ENCODE measurements at places on chromosomes 13 and 19.

- DNase-seq, result no peak
Measured at GRCh38 chr19:33748231-33748630, 48.4 kb upstream of the KCTD15 start.

GRCh38 chr13:67935626-67936025 lies 705.5 kb upstream of the PCDH9 start:
- DNase-seq, result no peak

DNA sequence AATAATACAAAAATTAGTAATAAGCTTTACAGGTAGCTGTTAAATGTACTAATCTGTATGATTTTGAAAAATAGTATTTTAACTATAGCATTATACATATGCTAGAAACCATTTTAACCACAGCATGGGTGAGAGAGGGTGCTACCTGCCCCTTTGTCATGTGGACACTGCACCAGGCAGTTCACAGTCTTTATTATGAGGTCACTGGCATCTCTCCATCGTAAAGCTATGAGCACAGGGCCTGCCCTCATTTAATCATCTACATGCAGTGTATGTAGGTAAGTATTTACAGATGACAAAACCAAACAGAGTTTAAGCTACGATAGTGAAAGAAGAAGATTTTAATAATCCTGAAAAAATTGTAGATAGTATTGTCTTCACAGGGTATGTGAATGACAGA lies 21.7 kb downstream of the EDNRB start:
- DNase-seq, result no peak

DNA sequence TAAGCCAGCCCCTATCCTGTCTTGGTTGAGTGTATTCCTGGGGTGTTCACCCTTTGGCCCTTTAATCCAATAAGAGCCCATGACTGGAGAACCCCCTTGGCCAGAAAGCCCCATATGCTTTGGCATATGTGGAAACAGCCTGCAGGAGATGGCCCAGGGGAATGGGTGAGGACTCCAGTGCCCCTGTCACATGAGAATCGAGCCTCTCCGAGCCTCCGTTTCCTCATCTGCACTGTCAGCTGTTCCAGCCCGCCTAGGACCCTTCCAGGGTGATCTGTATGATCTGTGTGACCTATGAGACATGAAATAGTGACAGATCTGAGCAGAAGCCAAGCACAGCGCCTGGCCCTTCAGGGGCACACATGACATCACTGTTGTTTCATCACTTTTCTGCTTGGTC lies 300.7 kb downstream of the ZNF536 start:
- DNase-seq, result no peak

DNA sequence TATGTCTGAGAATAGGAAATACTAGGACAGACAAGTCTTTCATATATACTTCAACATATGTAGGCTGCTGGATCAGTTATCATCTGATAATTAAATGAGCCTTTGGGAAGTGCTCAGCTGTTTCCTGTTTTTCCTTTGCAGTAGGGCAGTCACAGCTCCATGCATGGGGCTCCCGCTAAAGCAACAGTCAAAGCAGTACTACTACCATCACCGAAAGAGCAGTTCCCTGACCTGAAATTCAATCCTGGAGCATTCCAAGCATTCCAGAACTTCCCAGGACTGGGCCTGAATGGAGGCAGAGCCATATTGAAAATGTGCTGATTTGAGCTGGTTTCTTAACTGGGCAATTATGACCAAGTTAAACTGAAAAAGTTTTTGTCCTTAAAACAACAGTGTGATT lies 20.5 kb downstream of the MICU2 start:
- DNase-seq, result no peak

- DNase-seq, result peak; percentile 9
Measured at GRCh38 chr19:52590728-52591127, 20.6 kb downstream of the ZNF701 start.

GRCh38 chr19:14408491-14409145 lies 10.5 kb downstream of the DDX39A start:
- peak; percentile 63 for DNase-seq

GRCh38 chr13:29702912-29703351 lies 107.4 kb upstream of the SLC7A1 start:
- no peak for DNase-seq
